ENCODE measurements at places on chromosomes 12 and 14.
A peak's percentile ranks its signal among the peaks of the same experiment; 100 is the strongest.

DNA sequence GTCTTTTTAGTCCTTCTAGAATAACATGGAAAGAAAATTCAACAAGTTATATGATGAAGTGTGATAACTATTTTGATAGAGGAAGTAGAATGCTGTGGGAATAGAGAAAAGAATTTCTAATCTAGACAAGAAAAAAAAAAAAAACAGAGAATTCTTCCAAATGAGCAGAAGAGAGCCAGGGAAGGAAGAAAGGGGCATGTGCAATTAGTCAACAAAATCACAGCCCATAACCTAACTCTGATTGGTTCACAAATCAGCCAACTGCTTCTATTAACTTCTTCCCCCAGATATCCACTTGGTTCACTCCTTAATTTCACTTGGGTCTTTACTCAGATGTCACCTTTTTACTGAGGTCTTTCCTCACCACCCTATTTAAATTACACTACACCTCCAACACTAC lies 69.5 kb downstream of the BTG1 start:
- DNase-seq = no peak

DNA sequence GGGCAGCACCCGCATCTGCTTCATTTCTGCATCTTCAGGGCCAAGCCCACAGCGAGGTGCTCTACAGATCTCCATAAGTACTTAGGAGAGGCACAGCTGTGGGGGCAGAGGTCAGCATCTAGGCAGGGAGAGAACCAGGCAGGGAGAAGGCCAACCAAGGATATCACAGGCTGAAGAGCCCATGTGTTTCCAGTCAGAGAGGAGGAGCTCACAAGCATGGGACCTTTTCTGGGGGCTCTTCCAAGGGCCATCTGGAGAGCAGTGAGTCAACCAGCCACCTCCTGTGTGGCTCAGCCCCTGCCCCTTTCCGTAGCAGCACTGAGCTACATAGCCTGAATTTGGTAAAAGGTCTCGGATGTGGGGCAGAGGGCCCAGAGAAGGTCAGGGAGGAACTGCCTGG lies 78.5 kb downstream of the ARL6IP4 start:
- no peak for DNase-seq

DNA sequence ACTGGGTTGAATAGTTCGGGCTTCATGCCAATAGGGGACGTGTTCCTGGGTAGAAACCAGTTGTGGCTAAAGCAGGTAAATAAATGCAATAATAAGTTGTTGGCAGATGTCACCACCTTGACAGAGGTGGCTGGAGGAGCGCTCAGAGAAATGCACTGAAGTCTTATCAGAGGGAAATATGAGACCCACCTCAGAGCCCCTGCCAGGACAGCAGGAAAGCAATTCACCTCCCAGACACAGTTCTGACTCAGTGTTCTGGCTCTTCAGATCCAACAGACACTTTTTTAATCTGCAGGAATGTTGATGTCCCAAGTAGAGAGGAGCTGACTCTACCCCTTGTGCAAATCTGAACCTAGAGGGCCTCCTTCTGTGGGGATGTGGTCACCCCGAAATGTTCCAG lies 687.1 kb upstream of the FBXO33 start:
- DNase-seq = no peak

DNA sequence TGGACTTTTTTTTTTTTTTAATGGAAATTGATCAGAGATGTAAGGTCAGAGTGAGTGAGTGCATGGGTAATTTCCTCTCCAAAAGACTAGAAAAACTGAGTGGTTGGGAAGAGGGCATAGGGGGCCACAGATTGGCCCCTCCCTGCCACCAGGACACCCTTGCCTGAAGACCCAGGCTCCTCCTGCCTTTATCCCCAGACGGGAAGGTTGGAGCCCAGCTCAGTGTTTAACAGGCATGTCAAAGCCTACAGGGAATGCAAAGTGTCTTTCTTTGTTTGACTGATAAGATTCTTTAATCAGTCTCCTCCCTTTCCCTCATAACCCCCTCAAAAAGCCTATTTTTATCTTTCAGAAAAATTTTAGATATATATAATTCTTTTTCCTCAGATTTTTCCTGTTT lies 50.3 kb downstream of the IRAK3 start:
- DNase-seq = no peak

GRCh38 chr14:81275305-81276072 lies 54.7 kb upstream of the GTF2A1 start:
- DNase-seq = no peak

DNA sequence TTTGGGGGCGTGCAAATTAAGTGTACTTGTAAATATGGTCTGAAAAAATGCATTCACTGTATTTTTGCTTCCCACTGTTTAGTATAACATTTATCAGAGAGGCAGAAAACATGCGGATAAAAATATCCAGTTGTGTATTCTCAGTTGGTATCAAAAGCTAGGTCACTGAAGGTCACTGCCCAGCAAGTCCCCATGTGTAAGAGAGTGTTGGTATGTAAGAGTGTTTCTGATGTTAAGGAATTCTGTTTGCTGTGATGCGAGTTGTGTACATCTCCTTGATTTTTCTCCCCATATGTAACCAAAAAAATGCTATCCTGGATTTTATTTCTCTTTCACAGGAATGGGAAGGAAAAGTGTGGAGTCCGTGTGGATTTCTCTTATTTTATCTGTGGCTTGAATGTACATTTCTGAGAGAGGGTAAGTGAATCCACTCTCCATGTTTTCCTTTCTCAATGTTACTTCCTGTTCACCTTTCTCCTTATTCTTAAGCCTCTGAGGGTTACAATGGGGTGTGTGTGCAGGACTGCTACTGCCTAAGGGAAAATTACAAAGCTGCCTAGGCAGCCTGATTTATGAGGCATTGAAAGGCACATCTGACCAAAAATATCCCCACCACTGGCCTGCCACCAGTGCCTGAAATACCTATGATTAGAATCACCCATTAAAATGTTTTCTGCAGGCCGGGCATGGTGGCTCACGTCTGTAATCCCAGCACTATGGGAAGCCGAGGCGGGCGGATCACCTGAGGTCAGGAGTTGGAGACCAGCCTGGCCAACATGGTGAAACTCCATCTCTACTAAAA lies 97.9 kb upstream of the USP44 start:
- no peak for DNase-seq

DNA sequence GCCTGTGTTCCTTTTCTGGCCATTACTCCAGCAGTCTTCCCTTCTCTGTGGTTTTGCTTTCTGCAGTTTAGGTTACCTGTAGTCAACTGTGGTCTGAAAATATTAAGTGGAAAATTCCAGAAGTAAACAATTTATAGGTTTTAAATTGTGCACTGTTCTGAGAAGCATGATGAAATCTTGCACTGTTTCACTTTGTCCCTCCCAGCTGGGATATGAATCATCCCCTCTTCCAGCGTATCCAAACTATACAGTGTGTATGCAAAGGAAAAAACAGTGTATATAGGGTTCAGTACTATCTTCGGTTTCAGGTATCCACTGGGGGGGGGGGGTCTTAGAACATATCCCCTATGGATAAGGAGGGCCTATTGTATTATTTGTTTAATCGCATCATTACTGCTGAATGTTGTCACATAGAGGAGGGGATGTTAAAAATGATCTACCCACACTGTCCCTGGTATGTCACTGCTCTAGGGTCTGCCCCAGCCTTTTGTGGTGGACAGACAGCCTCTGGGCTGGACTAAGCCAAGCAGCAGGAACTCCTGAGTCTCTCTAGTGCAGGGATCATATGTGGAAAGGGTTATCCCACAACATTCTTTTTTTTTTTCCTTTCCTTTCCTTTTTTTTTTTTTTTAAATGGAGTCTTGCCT lies 109.1 kb upstream of the MAX start:
- no peak for DNase-seq

- DNase-seq = peak; percentile 37
Observed at GRCh38 chr14:32576088-32576795, 247.1 kb downstream of the AKAP6 start.

Measured in stimulated activated naive CD4-positive, alpha-beta T cell (primary cell).